ENCODE measurements at places on chromosomes 1 and 21. TPM values are rescaled to one million over a fixed set of nuclear protein-coding genes. Genes with fewer than 3 reads are reported as not detected.

Gene RGSL1
- total RNA-seq, result not detected

DNA sequence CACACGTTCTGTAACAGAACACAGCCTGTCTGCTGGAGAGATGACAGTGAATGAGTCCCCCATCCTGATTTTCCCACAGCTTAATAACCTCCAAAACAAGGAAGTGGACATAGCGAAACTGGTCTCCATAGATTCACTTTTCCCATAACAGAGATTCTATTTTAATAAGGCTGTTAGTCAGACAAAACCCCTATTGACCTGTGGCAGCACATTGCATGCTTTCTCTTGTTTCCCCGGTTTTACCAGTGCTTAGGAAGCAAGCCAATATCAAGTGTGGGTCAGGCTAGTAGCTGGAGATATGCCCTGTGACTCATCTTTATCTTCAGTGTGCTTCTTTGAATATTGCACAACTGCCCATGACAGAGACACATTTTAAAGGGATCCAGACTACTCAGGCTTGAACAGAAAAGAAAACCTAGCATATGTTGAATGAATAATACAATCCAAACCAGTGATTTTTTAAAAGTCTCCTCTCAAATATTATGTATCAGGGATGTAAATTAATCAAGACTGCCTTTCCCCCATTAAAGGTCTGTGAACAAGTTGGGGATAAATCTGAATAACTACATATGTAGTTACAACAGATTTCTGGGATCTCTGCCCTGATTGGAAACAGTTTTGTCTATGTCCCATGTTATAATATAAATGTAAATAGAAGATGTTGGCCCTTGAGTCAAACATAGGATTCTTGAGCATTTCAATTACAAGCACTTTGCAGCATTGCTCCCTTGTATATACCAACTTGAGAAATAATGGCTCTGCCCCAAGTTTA is 11.9 kb upstream of the CLDN8 start:
- DNase-seq, result no peak

Gene RIMKLA
- 10.4 TPM for total RNA-seq

GRCh38 chr1:176843352-176844297 is 320.9 kb downstream of the ASTN1 start:
- no peak for DNase-seq

GRCh38 chr1:184152974-184153373 is 101.4 kb downstream of the TSEN15 start:
- no peak for DNase-seq

Gene BTG3
- total RNA-seq, result 189 TPM

GRCh38 chr1:110634455-110635311 is 28.5 kb upstream of the KCNA2 start:
- DNase-seq, result peak; percentile 77

GRCh38 chr1:206097381-206097780 is 19.8 kb downstream of the AVPR1B start:
- no peak for DNase-seq

Gene EXO5
- total RNA-seq, result 7.6 TPM

GRCh38 chr21:31371715-31372470 is 27.8 kb upstream of the TIAM1 start:
- no peak for DNase-seq

GRCh38 chr21:44870748-44871495 is 2.6 kb downstream of the PTTG1IP start:
- DNase-seq, result no peak

Gene CFHR4
- not detected for total RNA-seq

DNA sequence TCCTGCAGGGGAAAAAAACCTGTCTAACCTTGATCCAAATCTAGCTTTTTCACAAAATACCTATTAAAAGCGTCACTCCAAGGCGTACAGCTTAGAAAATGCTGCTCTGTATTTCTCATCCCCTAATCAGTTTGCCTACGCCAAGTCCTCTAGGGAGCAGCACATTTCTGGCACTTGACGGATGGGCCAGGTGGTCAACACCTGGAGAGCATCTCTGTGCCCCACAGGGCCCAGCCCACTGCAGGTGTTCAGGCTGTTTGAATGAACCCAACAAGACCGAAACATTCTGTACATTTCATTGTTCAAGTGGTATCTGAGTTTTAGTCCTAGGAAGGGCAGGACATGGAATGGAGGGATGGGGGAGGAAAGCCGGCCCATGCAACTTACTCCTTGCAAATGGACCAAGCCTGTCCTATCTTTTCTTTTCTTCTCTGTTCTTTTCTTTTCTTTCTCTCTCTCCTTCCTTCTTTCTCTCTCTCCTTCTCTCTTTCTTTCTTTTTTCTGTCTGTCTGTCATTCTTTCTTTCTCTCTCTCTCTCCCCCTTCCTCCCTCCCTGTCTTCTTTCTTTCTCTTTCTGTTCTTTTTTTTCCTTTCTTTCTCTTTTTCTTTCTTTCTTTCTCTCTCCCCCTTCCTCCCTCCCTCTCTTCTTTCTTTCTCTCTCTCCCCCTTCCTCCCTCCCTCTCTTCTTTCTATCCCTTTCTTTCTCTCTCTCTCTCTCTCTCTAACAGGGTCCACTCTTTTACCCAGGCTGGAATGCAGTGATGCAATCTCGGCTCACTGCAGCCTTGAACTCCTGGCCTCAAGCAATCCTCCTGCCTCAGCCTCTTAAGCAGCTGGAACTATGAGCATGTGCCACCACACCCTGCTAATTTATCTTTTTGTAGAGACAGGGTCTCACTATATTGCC is 29.1 kb downstream of the IGFN1 start:
- no peak for DNase-seq

Gene REN
- total RNA-seq, result not detected

Gene DIRAS3
- total RNA-seq, result 2.0 TPM

Gene FNDC7
- total RNA-seq, result 2.1 TPM

All from upper lobe of left lung (tissue), 6 donors.